ENCODE measurements at places on chromosomes 1 and 21.

DNA sequence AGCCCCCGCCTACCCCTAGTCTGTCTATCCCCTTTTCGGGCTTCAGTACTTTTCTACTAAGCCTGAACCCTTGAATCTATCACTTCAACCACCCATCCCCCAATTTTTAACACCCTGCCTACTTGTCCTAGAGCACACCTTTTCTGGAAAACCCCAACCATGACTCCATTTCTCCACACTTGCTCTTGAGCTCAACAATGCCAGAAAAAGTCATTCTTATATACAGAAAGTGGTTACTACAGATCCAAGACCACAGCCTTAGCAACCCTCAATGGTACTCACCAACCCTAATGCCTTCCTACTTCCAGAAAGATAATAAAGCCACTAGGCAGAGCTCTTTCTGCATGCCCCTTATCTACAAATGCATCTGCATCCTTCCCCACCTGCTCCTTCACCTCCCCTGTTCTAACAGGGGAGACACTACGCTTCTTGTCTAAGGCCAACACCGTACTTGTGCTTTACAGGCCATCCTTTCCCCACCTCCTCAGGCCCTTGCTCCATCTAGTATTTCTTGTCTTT is 41.2 kb downstream of the DMAP1 start:
- DNase-seq, result no peak

DNA sequence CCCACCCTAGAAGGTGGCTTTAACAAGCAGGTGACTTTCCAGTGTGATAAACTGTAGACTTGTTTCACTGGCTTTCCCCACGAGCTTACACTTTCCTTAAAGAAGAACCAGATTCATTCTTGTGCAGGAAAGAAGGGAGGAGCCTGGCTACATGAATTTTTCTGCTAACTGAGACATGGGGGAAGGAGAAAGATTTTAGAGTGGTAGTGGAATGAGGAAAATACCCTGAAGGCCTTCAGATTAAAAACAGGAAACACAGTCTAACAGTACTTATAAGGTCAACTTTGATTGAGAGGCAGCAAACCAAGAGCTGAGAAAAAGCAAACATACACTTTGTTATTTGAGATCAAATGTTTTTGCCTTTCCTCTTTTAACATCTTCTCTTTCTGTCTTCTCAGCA is 640.9 kb upstream of the PLXNA2 start:
- DNase-seq, result no peak

GRCh38 chr1:153527023-153527682 is 8.6 kb downstream of the S100A6 start:
- DNase-seq, result no peak

- DNase-seq, result no peak
Measured at GRCh38 chr1:240312872-240313271, 221.2 kb downstream of the FMN2 start.

GRCh38 chr1:175222296-175222938 is 29.8 kb upstream of the KIAA0040 start:
- DNase-seq, result no peak

DNA sequence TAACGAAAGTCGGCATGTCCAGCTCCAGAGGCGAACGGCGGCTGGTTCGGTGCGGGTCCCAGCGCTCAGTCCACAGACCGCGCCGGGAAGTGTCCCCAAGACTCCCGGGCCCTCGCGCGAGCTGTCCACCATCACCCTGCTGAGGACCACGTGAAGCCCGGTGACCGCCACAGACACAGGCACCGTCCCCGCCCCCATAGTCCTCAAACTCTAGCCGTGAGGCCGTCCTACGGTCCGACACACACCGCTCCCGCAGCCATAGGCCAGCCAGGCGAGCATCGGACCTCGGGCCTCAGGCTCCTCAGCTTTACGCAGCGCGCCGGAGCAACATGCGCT is 535 bp downstream of the SETD4 start:
- peak; percentile 55 for DNase-seq

- no peak for DNase-seq
Measured at GRCh38 chr1:228360533-228361313, 45.9 kb downstream of the TRIM11 start.

DNA sequence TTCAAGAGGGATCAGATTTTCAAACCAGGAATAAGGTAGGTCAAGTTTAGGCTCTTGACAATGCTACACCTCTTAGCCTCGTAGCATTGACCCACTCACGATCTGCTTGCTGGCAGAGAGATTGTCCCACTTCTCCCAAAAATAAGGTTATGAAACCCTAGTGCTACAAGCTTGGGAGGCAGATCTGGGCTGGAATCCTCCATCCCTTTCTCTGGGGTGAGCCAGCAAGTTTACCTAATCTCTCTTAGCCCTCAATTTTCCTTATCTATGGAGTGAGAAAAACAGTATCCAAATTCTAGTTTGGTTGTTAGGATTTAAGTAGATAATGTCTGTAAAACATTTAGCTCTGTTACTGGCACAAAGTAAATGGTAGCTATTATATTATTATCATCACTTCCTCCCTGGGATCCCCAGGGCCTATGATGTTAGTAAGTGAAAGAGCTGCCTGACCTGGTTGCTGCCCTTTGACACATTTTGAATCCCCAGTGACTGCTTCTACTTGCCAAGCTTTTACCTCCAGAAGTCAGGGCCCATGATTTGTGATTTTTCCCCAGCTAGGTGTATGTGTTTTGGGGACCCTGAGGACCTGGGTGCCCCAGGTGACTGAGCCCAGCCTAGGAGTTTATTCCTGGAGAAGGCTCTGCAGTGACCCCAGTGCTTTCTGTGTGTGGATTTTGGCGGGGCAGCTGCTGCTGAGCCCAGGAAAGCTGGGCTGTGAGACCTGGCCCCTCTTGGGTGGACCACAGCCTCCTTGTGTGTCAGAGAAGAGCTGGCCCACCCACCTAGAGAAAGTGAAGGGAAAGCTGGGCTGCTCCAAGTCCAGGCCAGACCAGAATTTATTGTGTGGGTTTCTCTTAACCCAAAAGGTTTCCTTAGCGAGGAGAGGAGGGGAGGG is 48.2 kb upstream of the VANGL1 start:
- DNase-seq, result no peak

DNA sequence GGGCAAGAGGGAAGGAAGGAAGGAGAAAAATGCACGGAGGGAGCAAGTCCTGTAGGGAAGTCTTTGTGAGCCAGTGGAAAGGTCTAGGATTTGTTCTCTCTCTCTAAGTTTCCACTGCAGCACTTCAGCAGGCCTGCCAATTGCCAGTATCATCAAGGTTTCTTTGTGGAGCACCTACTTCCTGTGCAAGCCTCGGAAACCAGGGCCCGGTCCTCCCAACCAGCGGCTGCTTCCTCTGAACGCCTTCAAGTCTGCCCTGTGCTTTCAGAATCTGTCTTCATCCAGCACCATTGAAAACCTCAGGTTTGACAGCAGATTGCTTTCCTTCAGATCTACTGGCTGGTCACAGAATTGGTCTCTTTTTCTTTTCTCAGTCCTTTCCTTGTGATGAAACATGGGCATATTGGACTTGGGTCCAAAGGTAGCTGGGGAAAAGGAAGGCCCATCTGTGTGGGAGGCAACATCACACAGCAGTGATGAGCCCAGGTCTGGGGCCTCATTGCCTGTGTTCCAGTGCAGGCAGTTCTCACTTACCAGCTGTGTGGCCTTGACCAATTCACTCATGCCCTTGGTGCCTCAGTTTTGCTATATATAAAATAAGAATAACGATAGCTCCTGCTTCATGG is 144.5 kb downstream of the SEC16B start:
- DNase-seq, result no peak

- DNase-seq, result no peak
Measured at GRCh38 chr21:45080639-45081414, 6.4 kb downstream of the ADARB1 start.

DNA sequence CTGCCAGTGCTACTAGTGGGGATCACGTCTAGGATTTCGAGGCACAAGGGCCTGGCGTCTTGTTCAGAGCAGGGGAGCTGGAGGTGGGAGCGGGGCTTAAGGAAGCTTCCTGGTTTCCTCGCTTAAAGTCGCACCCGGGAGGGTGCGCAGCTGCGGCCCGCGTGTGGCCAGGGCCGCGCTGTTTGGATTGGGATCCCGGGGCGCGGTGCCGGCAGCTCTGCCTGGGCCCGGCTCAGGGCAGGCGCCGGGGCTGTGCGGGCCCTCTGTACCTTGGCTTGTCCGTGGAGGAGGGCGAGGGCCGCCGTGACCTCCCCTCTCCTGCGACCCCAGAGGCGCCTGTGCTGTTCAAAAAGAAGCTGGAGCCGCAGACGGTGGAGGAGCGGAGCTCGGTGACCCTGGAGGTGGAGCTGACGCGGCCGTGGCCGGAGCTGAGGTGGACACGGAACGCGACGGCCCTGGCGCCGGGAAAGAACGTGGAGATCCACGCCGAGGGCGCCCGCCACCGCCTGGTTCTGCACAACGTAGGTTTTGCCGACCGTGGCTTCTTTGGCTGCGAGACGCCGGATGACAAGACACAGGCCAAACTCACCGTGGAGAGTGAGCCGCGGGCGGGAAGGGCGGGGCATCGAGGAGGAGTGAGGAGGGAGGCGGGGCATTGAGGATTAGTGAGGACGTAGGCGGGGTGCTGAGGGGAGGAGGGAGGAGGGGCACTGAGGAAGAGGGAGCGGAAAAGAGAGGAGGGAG is 67.8 kb downstream of the OBSCN start:
- no peak for DNase-seq

- DNase-seq, result no peak
Measured at GRCh38 chr21:25457411-25457810, 149.9 kb downstream of the MRPL39 start.

DNA sequence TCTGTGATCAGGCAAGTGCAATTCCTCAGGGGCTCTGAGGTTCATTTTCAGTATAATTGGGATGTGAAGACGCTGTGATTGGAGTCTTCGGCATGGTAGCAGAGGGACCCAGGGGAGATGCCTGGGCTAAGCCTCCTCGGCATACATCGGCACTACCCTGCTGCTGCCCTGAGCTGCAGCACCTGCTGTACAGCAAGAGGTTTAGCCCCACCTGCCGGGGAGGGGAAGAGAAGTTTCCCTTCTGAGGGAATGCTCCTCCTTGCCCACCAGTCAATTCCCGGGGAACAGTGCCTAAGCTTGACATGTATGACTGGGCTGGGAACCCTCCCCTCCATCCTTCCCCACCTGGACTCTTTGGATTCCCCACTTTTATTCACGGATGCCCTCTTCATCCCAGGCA is 24.9 kb downstream of the CNIH3 start:
- DNase-seq, result no peak

DNA sequence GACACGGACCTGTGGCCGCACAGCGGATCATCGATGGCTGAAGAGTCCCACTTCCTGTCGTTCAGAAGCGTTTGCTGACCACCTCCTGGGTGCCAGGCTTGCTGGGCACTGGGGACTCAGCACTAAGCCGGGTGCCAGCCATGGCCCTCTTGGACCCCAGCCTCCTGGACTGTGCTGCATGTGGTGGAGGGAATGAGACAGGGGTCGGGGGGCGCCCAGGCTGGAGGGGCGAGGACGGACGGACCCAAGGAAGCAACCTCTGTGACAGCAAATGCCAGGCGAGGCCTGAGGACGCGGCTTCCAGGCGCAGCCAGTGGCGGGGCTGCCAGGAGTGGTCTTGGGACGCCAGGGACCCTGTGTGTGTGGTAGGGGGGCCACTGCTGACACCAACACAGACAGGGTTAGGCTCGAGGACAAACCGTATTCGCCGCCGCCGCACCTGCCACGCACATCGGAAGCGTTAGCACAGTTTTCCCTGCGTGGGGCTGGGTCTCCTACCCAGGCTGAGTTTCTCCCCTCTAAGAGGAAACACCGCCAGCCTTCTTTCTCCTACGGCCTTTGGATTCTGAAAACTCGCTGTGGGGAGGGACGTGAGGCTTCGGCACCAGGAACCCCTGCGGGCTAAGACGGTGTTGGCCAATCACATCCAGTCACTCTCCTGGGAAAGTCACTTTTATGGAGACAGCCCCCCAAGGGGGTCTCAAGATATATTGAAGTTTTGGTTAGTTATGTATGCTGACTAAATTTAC is 3.1 kb upstream of the MXRA8 start:
- DNase-seq, result no peak

GRCh38 chr1:107363154-107363553 is 222.3 kb downstream of the NTNG1 start:
- no peak for DNase-seq
